ENCODE measurements at places on chromosomes 12 and 14.

GRCh38 chr12:49763006-49763591 is 21.7 kb downstream of the TMBIM6 start:
- peak; percentile 71 for DNase-seq

DNA sequence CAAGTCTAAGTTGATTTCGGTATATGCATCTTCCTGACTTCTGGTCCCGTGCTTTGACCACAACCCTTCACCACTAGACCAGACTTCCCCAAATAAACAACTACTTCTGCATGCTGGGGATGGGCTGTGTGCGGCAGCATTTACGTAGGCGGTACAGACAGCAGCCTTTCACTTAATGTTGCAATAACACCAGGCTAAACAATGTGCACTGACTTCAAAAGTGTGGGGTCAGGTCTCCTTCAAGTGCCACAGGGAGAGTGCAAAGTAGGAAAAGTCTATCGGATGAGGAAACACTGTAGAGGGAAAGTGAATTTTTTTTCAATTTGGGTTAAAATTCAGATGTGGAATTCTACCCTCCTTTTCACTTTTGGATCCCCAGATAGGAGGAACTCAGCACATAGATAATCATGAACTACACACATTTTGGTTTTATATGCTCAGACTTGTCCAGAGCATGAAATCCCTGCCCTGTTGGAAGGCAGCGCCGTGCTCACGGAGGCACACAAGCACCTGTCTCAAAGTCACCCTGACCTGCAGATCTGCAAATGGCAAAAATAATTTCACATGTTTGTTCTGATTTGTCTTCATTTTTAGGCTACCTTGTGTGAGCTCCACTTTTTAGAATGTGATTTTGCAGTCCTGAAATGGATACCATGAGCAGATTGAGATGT is 3.6 kb upstream of the FOS start:
- no peak for DNase-seq

DNA sequence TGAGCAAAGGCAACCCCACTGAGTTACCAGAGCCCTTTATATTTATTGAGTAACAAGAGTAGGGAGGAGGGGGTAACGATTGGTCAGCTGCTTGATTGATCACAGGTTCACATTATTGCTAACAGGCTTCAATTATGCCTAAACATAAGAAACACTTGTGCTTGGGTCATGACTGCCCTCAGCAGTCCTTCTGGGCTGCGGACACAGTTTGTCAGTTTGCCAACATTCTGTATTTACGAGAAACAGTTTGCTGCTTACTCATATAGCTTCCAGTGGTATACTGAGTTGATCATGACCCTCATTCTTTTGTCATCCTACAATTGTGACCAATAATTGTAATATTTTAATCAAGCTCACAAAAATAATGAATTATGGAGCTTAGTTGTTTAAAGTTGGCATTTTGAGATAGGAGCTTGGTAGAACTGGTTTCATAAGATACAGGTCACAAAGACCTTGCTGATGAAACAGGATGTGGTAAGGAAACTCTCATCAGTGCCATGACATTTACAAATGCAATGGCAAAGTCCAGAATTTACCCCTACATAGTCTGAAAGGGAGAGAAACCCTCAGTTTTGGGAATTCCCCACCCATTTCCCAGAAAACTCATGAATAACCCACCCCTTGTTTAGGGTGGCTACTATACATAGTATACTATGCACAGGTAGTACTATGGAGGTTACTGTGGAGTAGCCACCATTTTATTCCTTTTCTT is 1421.0 kb upstream of the FLRT2 start:
- no peak for DNase-seq

GRCh38 chr14:100027771-100028490 is 37.3 kb upstream of the EVL start:
- DNase-seq = no peak
